HT1080 (cell line): ENCODE measurements at places on chromosomes 7 and 10. TPM values are rescaled to one million over a fixed set of nuclear protein-coding genes. Genes with fewer than 3 reads are reported as not detected.

- no peak for DNase-seq
Observed at GRCh38 chr10:11907914-11908313, 84.8 kb downstream of the PROSER2 start.

DNA sequence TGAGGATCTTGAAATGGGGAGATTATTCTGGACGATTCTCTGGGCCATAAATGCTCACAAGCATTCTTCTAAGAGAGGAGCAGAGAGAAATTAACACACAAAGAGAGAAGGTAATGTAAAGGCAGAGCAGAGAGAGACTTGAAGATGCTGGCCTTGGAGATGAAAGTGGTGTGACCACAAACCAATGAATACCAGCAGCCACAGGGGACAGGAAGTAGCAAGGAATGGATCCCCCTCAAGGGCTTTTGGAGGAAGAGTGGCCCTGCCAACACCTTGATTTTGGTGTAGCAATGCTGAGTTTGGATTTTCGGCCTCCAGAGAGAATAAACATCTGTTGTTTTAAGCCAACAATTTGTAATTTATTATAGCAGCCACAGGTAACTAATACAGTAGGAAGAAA is 1155.6 kb downstream of the TYW1 start:
- no peak for DNase-seq

DNA sequence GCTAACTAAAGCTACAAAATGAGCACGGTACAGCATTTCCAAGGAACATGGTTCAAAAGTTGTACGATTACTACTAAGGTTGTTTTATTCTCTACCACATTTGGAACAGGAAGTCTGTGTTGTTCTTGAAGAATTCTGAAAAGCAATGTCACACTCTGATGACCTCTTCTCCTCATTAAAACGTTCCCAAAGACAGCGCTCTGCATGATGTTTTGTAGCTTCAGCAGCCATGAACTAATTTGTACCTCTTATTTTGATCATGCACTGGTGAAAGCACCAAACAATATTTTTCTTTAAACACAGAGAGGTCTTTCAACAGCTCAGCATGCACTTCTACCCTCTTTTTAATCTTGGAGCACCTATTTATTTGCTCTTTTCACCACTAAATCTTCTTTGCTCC is 75.0 kb upstream of the TES start:
- DNase-seq = no peak

- DNase-seq = no peak
Observed at GRCh38 chr7:86558680-86559501, 84.8 kb upstream of the GRM3 start.

DNA sequence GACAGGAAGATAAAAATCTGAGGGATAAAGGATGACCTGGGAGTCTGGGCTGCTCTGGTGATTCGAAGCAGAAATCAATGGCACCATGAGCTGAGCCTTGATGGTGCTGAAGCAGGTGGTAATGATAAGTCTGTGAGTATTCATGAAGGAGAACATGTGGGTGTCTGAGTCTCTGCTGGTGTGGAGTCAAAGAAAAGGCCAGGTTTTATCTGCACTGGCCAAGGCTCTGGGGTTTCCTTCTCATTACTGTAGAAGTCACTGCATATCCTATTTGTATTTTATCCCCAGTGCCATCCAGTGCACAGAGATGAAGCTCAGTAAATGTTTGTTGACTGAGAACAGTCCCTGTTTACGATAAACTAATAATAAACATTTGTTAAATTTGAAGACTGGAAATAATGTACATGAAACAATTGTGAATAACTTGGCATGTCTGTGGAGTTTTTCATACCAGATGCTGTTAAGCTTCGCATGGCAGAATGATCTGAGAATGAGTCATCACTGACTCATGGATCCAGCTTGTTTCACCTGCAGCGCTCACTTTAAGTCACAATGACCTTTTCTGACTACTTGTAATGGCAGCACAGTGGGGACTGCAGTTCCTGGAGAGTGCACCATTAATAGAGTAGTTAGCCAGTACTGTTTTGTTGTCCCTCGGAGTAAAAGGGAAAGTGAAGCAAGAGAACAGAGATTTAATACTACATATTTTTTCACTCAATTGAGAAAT is 538.5 kb downstream of the HTR7 start:
- peak; percentile 95 for DNase-seq

GRCh38 chr7:146741911-146742310 is 625.3 kb downstream of the CNTNAP2 start:
- no peak for DNase-seq

DNA sequence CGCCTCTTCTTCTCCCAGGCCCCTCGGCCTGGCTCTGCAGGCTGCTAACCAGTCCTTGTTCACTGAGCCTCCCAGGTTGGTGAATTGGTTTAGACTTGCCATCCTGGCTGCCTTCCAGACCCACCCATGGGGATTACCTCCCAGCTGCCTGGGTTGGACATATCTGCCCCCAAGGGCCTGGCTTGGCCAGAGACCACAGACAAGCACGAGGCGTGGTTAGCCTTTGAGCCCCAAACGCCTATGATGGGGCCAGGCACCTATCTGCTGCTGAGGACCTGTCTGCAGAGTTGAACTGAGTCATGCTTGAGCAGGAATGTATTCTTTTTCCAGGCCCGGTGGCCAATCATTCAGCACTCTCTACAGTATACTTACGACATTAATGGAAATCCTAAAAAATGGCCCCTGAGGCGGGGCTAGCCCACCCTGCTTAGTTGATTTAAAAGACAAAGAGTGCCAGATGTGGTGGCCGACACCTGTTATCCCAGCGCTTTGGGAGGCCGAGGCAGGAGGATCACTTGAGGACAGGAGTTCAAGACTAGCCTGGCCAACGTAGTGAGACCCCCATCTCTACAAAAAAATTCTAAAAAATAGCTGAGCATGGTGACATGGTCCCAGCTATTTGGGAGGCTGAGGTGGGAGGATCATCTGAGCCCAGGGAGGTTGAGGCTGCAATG is 361.5 kb downstream of the FRMD4A start:
- DNase-seq = no peak

DNA sequence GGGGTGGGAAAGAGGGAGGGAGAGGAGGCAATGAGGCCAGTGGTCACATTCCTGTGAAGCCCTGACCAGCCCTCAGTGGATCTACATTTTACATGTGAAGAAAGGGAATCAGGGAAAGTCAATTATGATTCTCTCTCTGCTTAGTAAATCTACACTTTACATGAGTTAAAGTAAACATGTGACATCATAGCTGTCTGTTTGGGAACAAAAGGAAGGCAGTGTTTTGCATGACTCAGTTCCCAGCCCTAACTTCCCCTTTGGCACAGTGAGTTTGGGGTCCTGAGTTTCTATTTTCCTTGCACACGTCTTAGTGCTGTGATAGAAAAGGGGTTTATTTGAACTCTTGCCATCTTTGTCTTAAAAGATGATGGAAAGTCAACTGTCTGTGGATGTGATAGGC is 615.1 kb downstream of the SDK1 start:
- peak; percentile 64 for DNase-seq

- DNase-seq = no peak
Observed at GRCh38 chr7:347644-348479, 57.9 kb downstream of the FOXL3 start.

- DNase-seq = peak; percentile 51
Observed at GRCh38 chr7:120949393-120949911, 1.1 kb upstream of the ING3 start.

DNA sequence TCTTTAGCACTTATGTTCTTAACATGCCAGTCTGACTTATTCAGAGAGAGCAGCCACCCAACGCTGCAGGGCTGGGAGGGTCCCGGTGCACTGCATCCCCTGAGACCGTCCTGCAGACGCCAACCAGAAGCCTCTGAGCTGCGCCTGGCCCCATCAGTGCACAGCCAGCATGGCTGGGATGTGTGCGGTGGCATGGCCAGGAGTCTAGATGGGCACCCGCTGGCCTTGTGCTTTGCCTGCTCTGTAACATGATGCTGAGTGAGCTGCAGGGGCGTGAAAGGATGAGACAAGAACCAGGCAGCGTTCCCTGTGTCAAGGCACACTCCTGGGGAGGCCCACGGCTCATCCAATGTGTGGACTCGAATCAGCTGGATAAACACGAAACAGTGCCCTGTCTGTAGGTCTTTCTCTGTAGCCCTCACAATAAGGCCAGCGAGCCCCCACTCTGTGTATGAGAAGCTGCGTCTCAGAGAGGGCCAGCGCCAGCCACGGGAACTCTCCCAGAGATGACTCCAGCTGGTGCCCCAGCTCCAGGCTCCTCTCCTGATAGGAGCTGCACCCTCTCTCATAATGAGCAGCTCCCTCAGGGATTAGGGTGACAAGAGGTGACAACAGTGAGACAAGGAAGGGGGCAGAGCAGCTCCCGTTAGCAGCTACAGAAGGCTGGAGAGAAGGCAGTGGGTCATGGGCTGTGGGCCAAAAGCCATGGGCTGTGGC is 96.8 kb downstream of the TNS3 start:
- DNase-seq = no peak

DNA sequence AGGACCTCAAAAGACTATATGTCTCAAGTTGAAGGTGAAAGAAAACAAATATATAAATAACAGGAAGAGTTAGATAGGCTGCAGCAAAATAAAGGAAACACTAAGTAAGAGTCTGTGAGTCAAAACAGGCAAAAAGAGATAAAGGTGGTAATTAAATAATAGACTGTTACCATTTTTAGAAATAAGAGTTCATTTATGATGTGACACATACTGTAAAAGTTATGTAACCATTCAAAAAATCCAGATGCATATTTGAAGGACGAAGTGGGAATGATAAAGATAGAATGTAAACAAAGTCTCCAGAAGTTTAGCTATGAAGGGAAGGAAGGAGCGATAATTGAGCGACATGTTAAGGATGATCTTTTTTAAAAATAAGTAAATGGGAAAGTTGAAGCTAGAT is 50.5 kb downstream of the HECTD2 start:
- no peak for DNase-seq

DNA sequence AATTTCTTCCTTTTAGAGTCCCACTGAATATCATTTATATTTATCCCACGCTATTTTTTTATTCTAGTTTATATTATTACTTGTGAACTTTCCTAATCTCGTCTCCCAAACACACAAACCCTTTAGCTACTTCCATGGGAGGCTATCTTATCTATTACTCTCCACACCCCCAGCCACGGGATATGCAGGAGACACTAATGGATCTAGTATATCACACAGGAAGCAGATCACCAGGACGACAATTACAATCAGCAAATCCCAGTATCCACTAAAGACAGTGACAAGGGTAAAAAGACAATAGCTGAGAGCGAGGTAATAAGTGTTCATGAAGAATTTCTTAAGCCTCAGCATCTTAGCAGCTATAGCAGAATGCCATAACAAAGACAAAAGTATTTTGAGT is 3.8 kb upstream of the AKR1E2 start:
- no peak for DNase-seq

DNA sequence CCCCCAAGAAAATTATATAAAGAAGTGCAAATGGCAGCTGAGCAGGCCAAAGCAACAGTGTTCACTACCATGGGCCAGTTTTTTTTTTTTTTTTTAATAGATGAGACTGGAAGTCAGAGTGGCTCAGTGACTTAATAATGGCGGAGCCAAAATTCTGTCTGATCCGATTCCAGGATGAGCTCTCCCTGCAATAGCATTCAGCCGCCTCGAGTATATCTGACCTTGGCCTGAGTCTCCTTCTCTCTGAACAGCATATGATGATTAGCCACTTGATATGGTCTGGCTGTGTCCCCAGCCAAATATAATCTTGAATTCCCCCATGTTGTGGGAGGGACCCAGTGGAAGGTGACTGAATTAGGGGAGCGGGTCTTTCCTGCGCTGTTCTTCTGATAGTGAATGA is 76.7 kb upstream of the PRLHR start:
- no peak for DNase-seq

DNA sequence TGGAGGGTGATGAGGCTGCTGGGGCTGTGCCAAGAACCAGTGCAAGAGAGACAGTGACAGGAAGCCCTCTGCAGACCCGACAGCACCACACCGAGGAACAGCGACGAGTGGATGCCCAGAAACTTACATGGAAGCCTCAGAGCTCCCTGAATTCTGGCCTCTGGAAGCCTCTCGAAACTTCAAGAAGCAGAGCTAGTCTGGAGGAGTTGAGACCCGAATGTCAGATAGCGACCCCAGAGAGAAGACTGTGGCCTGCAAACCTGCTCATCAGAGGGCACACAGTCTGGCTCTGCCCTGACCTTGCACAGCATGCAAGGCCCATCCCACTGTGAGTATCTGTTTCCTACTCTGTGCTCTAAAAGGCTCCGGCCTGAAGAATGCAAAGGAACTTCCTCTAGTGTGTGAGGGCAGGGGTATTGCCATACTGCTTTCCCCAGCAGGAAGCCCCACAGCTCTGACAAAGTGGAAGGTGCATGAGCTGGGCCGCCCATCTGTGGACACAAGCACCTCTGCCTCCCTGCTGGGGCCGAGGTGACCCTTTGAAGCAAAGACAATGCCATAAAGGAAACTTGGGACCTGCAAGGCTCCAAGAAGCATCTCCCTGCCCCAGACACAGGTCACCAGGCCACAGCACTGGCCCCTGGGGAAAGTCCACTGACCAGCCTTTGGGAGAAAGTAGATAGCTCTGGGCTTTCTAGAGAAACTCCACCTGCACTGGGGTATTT is 10.5 kb upstream of the C10orf71 start:
- DNase-seq = peak; percentile 34

DNA sequence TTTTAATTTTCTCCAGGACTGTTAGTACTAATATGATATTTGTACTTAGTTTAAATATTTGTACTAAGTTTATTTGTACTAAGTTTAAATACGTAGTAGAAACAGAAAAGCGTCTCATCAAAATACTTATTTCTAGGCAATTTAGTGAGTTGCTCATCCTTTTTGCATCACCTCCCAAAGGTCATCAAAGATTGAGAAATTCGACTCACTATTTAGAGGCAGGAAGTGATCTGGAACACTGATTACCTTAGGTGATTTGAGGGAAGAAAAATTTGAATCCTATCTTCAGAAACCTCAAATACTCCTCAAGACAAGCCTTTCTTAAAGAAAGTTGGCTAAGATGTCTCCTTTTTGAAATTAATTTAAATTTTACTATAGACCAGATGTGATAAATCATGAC is 14.5 kb downstream of the WNT16 start:
- no peak for DNase-seq

DNA sequence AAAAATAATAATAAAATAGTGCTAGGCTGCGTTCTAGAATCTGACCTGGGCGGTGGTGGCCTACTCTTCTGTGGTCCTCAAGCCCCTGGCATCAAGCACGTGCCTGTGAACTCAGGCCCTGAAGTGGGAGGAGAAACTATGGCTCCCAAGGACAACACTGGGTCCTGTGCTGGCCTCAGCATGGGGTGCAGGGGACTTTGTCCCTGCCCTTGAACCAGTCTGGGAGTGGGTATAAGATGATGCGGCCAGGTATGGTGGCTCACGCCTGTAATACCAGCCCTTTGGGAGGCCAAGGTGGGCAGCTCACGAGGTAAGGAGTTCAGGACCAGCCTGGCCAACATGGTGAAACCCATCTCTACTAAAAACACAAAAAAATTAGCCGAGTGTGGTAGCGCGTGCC is 5.5 kb downstream of the ZP3 start:
- no peak for DNase-seq

VAX1 gene
- not detected in 2 replicates for total RNA-seq

SEMA3C gene
- 33.7 and 41.7 TPM in 2 replicates for total RNA-seq

COL1A2 gene
- total RNA-seq = 0.26 and 0.47 TPM in 2 replicates

GTF2IRD1 gene
- 10.5 and 14.0 TPM in 2 replicates for total RNA-seq

INA gene
- total RNA-seq = not detected in 2 replicates

RAPGEF5 gene
- 0.84 and 3.1 TPM in 2 replicates for total RNA-seq

SEMA4G gene
- total RNA-seq = 0.53 and 2.9 TPM in 2 replicates

ENTPD1 gene
- not detected in 2 replicates for total RNA-seq

ICA1 gene
- total RNA-seq = 0.98 and 1.3 TPM in 2 replicates
